NCI-H446 treated with DMSO at 0.1 percent for 48 hours (cell line): ENCODE measurements at places on chromosomes 1 and 21.
A peak's percentile ranks its signal among the peaks of the same experiment; 100 is the strongest.

DNA sequence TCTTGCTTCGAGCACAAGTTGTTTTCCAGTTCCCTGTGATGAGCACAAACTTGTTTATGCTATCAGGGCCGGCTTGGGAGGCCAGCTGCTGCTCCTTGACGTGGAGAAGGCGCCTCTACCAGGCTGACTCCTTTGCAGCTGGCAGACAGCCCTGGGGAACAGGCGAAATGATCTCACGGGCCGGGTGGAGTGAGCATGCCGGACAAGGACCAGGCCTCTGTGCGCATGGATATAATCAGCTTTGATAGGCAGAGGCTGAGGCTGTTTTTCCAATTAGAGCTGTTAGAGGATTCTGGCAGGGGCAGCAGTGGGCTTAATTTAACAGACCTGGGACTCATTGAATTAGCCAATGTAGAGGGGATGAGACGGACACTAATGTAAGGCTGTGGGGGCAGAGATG, 38.9 kb downstream of the FAM163A start:
- DNase-seq: no peak

- no peak for DNase-seq
Observed at GRCh38 chr1:214638997-214639396, 36.0 kb downstream of the CENPF start.

DNA sequence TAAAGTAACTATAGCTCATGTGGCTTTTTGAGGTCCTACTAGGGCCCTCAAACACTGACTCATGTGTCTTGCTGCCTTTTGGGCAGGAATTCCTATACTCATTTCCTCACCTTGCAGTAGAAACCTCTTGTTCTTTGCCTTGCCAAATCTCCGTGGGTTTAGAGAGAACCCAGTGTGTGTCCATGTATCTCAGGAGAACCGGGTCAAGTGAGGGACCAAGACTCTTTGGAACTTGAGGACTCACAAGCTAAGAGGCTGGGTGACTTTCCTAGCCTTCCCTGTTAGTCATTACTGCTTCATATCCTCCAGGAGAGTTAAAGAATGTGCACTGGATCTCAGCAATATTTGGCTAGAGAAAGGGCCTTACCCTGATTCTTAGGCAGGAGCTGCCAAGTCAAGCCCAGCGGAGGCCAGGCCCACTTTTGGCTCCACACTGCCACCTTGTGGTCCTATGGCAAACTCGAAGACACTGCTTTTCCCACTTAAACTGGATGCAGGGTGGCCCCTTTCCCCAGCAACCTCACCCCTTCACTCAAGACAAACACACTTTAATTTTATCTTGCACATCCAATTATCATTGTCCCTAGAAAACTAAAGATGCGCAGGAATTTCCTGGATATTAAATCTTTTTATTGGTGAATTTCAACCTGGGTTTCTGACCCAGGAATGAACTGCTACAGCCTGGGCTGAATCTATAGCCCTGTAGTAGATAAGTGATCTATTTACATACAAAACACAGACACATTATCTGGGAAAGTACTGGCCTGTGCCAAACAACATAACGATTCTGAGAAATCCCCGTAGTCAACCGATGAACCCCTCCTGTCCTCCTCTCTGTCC, 10.6 kb downstream of the AVPR1B start:
- DNase-seq: peak; percentile 7

GRCh38 chr1:218882454-218882853, 291.2 kb upstream of the LYPLAL1 start:
- no peak for DNase-seq

- no peak for DNase-seq
Observed at GRCh38 chr1:97254731-97255463, 533.3 kb downstream of the PTBP2 start.

DNA sequence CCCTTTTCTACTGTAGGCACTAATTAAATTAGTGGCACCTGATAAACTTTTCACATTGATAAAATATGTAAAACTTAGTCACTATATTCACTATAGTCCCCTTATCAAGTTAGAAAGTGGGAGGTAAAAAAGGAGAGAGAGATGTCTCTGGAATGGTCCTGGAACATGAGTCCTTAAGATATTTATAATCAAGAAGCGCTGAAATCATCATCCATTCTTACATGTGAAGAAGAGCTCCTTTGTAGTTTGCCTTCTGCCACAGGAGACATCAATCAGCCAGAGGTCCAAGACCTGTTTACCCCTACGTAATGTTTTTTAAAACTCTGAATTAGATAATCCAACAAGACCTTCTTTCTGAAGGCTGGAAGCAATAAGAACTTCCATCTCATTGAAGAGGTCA, 65.3 kb downstream of the GATAD2B start:
- DNase-seq: no peak

- DNase-seq: no peak
Observed at GRCh38 chr1:194081444-194081843, 895.0 kb upstream of the B3GALT2 start.

- DNase-seq: no peak
Observed at GRCh38 chr1:28280501-28280900, 21.2 kb downstream of the SESN2 start.

GRCh38 chr1:192929597-192929996, 120.8 kb downstream of the RGS2 start:
- DNase-seq: no peak

DNA sequence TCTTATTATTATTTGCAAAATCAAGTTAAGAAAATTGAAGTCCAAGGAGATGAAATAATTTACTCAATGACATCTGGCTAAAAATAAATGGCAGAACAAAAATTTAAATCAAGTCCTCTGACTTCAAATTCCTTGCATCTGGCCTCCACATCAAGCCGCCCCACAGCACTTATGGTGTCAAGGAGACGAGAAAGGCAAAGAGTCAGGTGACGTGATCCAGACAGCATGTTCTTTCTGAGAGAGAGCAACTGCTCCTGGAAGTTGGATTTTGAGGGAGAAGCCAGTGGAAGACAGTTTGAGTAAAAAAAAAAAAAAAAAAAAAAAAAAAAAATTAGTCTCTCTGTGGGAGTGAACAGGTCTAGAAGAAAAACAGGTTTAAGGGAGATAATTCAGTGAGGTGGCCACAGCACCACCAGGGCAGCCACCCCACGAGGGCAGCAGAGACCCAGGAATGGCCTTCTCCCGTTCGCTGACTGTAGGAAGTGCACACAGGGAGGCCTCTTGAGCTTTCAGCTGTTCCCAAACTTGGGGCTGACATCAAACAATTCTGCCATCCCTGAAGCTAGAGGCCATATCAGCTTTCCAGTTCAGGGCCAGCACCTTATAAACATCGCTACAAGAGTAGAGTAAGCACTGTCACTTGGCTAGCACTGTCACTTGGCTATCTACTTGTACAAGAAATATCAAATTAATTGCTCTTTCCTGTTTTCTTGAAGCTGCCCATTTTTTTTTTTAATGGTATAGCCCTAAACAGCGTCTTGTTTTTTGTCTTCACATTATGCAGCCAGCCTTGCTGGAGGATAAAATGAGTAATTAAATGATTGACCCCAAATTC, 7.8 kb downstream of the C1orf162 start:
- DNase-seq: no peak

GRCh38 chr1:86289161-86289560, 107.0 kb downstream of the ODF2L start:
- no peak for DNase-seq

DNA sequence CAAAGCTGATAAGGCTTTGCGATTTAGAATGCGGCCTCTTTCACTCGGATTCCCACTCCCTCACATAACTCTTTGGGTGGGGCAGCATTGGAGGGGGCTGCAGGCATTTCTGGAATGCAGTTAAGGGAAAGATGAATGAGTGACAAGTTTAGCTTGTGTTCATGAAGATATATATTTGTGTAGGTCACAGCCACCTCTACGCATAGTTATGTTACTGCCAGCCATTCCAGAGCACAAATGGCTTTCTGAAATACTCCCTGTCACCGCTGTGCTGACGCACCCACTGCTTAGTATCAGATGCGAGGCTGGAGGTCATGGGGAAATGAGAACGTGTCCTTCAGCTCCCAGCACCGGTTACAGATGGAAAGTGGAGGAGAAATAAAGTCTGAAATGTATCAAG, 54.1 kb upstream of the ATP1A1 start:
- DNase-seq: no peak

- DNase-seq: no peak
Observed at GRCh38 chr1:70247768-70248167, 26.6 kb downstream of the SRSF11 start.

GRCh38 chr21:16367079-16367478, 637.3 kb downstream of the USP25 start:
- no peak for DNase-seq

- no peak for DNase-seq
Observed at GRCh38 chr1:16442265-16442664, 1.7 kb downstream of the NECAP2 start.

DNA sequence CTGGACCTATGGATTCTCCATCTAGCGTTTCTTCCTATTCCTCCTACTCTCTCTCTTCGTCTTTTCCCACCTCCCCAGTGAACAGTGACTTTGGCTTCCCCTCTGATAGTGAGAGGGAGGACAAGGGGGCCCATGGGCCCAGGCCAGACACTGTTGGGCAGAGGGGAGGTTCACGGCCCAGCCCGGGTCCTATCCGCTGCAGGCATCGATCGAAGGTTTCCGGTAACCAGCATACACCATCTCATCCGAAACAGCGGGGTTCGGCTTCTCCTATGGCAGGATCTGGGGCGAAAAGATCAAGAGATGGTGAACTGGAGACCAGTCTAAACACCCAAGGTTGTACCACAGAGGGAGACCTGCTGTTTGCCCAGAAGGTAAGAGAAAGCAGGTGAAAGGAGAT, 906 bp downstream of the CIART start:
- DNase-seq: no peak

DNA sequence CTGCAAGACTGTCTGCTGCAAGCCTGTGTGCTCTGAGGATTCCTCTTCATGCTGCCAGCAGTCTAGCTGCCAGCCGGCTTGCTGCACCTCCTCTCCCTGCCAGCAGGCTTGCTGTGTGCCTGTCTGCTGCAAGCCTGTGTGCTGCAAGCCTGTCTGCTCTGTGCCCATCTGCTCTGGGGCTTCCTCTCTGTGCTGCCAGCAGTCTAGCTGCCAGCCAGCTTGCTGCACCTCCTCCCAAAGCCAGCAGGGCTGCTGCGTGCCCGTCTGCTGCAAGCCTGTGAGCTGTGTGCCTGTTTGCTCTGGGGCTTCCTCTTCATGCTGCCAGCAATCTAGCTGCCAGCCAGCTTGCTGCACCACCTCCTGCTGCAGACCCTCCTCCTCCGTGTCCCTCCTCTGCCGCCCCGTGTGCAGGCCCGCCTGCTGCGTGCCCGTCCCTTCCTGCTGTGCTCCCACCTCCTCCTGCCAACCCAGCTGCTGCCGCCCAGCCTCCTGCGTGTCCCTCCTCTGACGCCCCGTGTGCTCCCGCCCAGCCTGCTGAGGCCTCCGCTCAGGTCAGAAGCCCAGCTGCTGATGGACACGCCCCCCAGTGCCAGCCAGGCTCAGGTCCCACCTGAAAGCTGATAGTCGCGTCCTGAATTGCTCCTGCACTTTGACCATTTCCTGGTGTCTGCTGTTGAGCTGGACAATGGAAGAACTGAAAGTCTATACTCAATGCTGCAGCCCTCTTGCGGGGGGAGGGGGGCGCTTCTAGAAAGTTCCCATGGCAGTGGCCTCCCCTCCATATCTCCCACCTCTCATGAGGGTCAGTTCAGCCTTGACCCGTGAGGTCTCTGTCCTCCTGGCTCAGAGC, 1.2 kb downstream of the KRTAP10-4 start:
- no peak for DNase-seq

- no peak for DNase-seq
Observed at GRCh38 chr1:19717467-19717866, 52.8 kb downstream of the HTR6 start.

DNA sequence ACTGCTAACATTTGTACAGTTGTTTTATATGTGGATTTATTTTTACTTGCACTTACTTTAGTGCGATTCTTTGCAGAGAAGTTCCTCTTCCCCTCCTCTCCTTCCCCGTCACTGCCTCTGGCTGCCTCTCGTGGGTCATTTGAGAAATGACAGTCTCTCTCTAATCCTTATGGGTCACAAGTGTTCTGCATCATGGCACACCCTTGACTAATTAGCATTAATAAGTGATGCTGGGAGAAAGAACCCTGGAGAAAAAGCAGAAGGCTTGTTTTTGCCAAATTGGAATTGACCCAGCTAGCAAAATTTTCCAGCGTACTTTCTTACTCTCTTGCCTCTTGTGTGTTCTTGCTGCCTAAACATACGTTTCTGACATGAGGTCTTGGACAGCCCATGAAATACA, 301.2 kb downstream of the DUSP10 start:
- DNase-seq: peak; percentile 92

DNA sequence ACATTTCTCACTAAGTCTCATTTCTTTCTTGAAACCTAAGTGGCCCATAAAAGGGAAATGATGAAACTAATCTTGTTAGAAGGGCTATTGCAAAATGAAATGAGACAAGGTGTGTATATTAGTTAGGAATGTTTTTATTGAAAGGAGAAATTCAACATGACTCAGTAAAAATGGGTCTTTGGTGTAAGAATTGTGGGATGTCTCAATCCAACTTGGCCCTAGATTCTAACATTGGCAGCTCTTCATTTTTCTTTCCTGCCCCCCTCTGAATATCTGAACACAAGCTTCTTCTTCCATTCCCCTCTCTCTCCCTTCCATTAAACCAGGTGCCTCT, 26.8 kb upstream of the TARBP1 start:
- DNase-seq: no peak

DNA sequence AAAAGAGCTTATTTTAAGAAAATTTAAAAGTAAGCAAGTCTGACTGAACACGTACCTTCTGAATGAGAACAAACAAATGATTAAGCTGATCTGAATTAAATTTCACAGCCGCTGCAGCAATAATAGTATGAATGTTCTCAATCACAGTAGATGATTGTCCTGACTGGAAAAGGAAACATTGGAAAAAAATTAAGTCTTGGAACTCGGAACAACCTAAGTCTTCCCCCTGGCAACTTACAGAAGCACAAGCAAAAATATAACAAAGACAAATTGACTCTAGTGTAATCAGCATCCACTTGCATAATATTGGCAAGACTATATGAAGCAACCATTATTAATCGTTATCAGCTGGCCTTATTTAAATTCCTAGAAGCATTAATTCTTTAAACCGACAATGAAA, 60.5 kb downstream of the USP24 start:
- DNase-seq: no peak

DNA sequence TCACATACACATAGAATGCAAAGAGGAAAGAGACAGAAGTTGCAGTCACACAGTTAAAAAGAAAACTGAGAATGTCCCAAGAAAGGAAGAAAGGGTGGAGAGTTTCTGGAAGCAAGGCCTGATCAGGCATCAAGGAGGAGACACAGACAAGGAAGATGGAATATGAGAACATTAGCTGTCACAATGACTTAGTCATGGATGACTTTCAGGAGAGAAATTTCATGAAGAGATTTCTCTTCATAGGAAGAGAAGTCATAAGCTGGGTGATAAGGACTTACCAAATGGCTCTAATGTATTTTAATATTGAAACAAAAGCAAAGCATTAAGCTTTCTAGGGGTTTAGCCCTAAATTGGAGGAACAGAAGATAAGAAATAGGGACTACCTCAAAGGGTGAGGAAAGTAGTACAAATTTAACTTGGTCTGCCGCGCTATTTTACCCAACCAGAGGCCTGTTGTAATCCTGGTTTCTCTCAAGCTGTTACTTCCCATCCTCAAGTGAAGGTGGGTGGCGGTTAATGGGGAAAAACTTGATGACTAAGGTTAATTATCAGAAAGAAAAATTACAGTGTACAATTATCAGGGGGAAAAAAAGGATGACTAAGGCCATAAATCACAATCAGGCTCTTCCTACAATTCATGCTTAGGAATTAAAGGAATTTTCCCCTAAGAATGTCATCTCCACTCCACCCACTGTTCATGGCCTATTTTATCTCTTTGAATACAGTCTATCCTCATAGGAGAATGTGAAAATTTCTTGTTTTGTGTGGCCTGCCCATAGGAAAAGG, 93.9 kb upstream of the ADGRL2 start:
- no peak for DNase-seq
